ENCODE measurements at places on chromosomes 5 and 9. TPM values are rescaled to one million over a fixed set of nuclear protein-coding genes. Genes with fewer than 3 reads are reported as not detected.

CETN3 gene
- polyA plus RNA-seq: 37.0 TPM

PRSS3 gene
- 1.5 TPM for polyA plus RNA-seq

UNC5A gene
- polyA plus RNA-seq: 1.1 TPM

DNA sequence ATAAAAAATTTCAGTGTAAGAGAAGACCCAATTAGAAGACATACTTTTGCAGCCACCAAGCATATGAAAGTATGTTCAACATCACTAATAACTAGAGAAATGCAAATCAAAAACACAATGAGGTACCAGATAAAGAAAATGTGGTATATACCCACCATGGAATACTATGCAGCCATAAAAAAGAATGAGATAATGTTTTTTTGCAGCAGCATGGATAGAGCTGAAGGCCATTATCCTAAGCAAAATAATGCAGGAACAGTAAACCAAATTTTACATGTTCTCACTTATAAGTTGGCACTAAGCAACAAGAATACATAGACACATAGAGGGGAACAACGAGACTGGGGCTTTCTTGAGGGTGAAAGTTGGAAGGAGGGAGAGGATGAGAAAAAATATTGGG, 6.9 kb upstream of the SPATA9 start:
- H3K36me3 ChIP-seq: no peaks in the 10 kb centered on the region
- H3K4me3 ChIP-seq: no peak overlapping the region
- no peak overlapping the region for H3K27ac ChIP-seq
- no peaks in the 10 kb centered on the region for H3K27me3 ChIP-seq

DNA sequence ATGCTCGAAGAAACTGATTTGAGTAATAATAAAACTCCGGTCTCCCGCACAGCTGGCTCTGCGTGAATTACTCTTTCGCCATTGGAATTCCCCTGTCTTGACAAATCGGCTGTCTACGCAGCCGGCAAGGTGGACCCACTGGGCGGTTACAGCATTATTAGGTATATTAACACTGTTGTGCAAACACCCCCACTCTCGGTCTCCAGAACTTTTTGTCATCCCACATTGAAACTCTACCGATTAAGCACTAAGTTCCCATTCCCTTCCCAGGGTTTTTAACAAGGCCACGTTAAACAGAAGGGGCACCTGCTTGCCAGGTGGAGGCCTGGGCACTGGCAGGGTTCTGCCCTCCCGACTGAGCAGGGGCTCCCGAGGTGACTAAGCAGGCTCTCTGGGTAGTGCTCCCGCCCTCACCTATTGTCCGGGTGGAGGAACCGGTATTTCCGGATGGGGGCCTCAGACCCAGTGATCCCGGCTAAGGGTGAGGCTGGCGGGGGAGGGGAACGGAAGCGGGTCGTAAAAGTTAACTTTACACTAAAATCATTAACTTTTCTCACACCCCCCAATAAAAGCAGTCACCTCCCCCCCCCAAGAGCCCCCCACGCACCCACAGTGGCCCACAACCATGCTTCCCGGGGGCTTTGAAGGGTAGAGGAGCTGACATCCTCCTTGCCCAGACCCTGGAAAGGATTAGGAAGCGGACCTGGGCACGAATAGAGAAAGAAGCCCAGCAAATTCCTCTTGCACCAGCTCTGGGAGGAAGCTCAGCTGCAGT, 53.5 kb upstream of the TJP2 start:
- H3K36me3 ChIP-seq: no peaks in the 10 kb centered on the region
- H3K4me3 ChIP-seq: peak overlapping the region; percentile 75
- peak overlapping the region; percentile 99 for H3K27ac ChIP-seq

DNA sequence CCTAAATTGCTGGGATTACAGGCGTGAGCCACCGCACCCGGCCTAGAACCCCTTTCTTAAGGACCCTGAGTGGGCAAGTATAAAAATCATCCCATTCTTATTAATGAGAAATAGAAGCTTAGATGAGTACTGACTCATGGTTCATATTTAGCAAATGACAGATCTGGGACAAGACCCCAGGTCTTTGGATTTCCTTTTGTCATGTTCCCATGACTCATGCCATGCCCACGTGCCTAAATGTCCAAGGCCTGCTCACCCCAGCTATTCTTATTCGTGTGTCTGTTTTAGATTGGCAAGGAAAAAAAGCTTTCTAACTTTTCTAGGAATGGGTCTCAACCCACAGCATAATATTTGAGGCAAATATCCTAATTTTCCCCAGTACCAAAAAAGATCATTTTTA, 57.7 kb upstream of the RPS23 start:
- H3K36me3 ChIP-seq: no peaks in the 10 kb centered on the region
- no peak for DNase-seq
- no peaks in the 10 kb centered on the region for H3K27me3 ChIP-seq
- H3K27ac ChIP-seq: peak overlapping the region; percentile 41

DNA sequence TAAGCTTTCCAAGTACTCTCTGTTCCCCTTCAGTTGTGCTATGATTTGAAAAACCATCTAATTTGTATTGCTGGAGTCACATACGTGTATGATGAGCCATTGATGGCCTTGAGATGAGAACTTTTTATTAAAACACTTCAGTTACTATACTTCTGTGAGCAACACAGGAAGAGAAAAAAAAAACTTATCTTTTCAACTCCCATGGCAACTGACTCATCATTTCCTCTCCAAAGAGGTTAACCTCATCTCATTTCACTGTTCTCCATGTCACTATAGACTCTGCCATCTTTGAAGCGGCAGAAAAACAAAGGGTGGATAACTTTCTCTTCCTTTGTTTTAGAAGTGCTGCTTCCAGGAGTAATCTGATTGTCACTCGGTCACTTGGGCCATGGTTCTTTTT, 104.3 kb upstream of the PCSK1 start:
- no peaks in the 10 kb centered on the region for H3K4me1 ChIP-seq
- no peak overlapping the region for H3K4me3 ChIP-seq
- DNase-seq: no peak
- no peaks in the 10 kb centered on the region for H3K36me3 ChIP-seq
- H3K27me3 ChIP-seq: no peaks in the 10 kb centered on the region

- H3K36me3 ChIP-seq: no peaks in the 10 kb centered on the region
- no peak overlapping the region for H3K27ac ChIP-seq
- no peak overlapping the region for H3K4me3 ChIP-seq
- H3K4me1 ChIP-seq: no peaks in the 10 kb centered on the region
- H3K27me3 ChIP-seq: no peaks in the 10 kb centered on the region
Observed at GRCh38 chr5:140205952-140206351, 31.0 kb downstream of the CYSTM1 start.

Data from hepatocyte (in vitro differentiated cells).